NCI-H2081 treated with DMSO at 0.1 percent for 48 hours (cell line): ENCODE measurements at places on chromosomes 2 and 18.

- no peak for DNase-seq
Observed at GRCh38 chr2:95525294-95526035, 40.9 kb upstream of the TRIM43B start.

- DNase-seq: no peak
Observed at GRCh38 chr2:7879483-7879835, 802.4 kb upstream of the ID2 start.

DNA sequence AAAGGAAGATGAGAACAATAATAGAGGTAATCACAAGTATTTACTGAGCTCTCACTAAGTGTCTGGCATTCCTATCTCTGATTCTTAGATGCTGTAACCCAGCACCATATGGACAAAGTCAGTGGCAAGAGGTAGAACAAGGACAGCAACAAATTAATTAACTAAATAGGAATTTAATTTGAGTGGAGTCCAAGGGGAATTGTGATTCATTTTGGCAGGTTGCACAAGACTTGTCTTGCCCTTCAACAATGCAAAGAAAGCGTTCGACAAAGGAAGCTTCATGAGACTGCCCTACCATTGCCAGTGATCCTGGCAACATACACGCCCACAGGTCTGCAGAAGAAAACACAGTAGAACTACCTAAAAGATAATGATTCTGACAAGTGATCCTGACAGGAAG is 221.6 kb downstream of the RBM43 start:
- DNase-seq: no peak

DNA sequence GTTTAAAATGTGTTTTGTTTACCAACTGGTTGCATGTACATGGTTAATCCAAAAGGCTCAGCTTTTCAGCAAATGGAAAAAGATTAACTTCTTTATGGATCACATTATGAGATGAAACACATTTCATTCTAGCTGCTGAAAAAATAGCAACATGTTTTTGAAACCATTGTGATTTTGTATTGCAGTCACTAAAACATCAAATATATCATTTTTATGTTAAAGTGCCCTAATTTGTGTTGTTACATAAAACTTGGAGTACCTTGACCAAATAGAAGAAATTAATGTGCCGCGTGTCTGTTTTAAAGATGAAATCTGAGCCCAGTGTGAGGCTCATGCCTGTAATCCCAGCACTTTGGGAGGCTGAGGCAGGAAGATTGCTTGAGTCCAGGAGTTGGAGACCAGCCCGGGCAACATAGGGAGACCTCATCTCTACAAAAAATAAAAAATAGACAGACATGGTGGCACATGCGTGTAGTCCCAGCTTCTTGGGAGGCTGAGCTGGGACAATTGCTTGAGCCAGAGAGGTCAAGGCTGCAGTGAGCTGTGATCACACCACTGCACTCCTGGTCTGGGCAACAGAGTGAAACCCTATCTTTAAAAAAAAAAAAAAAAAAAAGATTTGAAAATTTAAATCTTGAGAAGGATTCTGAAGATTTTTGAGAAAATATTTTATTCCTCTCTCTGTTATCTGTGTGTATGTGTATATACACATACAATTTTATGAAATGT is 96.6 kb downstream of the FMNL2 start:
- DNase-seq: no peak

- DNase-seq: no peak
Observed at GRCh38 chr18:24685254-24685959, 225.0 kb downstream of the HRH4 start.

- no peak for DNase-seq
Observed at GRCh38 chr2:20677301-20678085, 10.5 kb downstream of the GDF7 start.
